ENCODE measurements at places on chromosomes 12 and 14. TPM values are rescaled to one million over a fixed set of nuclear protein-coding genes. Genes with fewer than 3 reads are reported as not detected.

The BDKRB1 gene
- total RNA-seq = not detected

The FAM161B gene
- 2.7 TPM for total RNA-seq

The KLRK1 gene
- total RNA-seq = 0.16 TPM

The GLIPR1L2 gene
- 0.16 TPM for total RNA-seq

The SAMD4A gene
- 41.6 TPM for total RNA-seq

The SLC16A7 gene
- total RNA-seq = 14.5 TPM

The DIO3 gene
- total RNA-seq = not detected

The TSPAN9 gene
- total RNA-seq = 24.9 TPM

The FLRT2 gene
- total RNA-seq = 2.6 TPM

The ITGA7 gene
- total RNA-seq = 7.1 TPM

The OS9 gene
- 162 TPM for total RNA-seq

The SYT1 gene
- total RNA-seq = 12.0 TPM

The HOXC9 gene
- total RNA-seq = 12.1 TPM

The ANO2 gene
- total RNA-seq = not detected

The LIN52 gene
- total RNA-seq = 3.5 TPM

The LYSET gene
- 4.6 TPM for total RNA-seq

The CNTN1 gene
- 2.4 TPM for total RNA-seq

The CCDC60 gene
- total RNA-seq = not detected

The RAD9B gene
- 0.16 TPM for total RNA-seq

The KRT84 gene
- not detected for total RNA-seq

The P2RX2 gene
- not detected for total RNA-seq

The PRH2 gene
- total RNA-seq = not detected

The VDR gene
- 1.3 TPM for total RNA-seq

The NGB gene
- not detected for total RNA-seq

The GNPNAT1 gene
- total RNA-seq = 14.6 TPM

The THAP2 gene
- 1.6 TPM for total RNA-seq

The OR6C76 gene
- total RNA-seq = not detected

The HOXC10 gene
- 10.3 TPM for total RNA-seq

The LBHD2 gene
- total RNA-seq = not detected

The TEX52 gene
- total RNA-seq = not detected

The KRT71 gene
- total RNA-seq = not detected

The SPX gene
- 6.5 TPM for total RNA-seq

The MNAT1 gene
- total RNA-seq = 19.1 TPM

The KRT83 gene
- total RNA-seq = not detected

The SMOC1 gene
- total RNA-seq = 0.13 TPM

The CATSPERB gene
- total RNA-seq = not detected

The SERPINA3 gene
- total RNA-seq = 0.16 TPM

The ARHGAP9 gene
- total RNA-seq = not detected

The AMHR2 gene
- not detected for total RNA-seq

The RNF212B gene
- not detected for total RNA-seq

The AP5M1 gene
- 17.4 TPM for total RNA-seq

The SSPN gene
- total RNA-seq = 2.3 TPM

Data from mesangial cell (primary cell).